ENCODE measurements at places on chromosomes 13 and 19.

DNA sequence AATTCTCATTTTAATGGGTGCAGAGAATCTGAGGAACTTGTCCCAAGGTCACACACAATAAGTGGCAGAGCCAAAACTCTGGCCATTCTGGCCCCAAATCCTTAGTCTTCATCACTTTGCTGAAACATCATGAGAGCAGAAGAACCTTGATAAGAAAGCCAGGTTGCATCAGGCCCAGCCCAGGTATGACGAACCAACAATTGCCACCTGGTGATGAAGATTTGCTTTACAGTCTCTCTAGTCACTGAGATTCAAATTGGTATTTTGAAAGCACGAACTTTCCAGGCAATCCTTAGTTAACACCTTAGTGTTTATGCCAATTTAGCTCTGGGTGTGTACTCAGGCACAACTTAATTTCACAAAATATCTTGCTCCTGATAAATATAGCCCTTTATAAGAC, 502.7 kb upstream of the HTR2A start:
- no peak for DNase-seq

DNA sequence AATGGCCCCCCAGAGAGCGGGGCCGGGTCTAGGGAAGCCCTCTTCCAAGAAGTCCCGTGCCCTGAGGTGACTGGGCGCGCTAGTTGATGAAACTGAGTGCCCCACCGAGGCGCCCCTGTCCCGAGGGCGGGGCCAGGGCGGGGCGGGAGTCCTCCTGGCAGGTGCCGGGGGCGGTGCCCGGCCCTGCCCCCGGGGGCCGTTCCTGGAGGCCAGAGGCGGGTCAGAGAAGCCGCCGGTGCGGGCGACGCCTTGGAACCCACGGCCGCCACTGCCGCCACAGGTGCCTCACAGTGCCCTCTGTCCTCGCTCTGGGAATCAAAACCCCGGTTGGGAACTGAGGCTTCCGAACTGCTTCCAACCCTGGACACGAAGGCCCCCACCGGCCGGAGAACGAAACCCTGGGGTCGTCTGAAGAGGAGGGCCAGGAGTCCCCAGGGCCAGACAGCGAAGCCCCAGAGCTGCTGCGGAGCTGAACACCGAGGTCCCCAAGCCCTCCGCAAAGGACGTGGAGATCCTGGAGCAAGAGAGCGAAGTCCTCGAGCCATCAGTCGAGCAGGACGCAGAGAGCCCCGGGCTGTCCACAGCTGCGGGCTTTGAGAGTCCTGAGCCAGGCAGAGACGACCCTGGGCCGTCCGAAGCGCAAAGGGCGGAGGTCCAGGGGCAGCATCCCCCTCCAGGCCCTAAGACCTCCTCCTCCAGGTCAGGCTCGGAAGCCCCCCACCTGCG, at the start of gene MISP3:
MISP3 (plus strand) TSS at position 252 of the 726 bp plus-strand sequence. CDS start 524 bp downstream, outside the sequence.
- DNase-seq = no peak

DNA sequence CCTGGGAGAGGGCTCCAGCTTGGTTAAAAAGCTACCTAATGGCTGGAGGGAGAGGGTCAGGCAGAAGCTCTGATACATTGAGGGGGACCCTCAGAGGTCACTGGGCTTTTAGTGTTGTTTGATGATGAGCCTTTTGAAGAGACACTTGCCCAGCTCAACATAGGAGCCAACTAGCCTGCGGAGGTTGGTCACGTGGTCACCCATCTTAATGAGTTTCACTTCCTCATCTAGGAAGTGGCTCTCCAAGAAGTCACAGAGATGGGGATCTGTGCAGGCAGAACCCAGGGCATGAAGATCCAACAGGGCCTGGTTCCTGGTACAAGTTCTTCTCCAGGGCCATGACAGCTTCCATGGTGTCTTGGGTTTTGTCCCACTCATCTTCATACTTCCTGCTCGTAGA, 33.4 kb downstream of the IPO5 start:
- no peak for DNase-seq

- DNase-seq = no peak
Observed at GRCh38 chr19:33503433-33504057, 18.0 kb downstream of the PEPD start.

GRCh38 chr19:14090509-14091080, at the start of gene SAMD1:
Gene SAMD1 (minus strand): TSS chr19:14090751.
- DNase-seq = peak; percentile 77

GRCh38 chr19:9757544-9758501, 10.7 kb downstream of the ZNF846 start:
- no peak for DNase-seq
